ENCODE measurements at places on chromosomes 11 and 22.

DNA sequence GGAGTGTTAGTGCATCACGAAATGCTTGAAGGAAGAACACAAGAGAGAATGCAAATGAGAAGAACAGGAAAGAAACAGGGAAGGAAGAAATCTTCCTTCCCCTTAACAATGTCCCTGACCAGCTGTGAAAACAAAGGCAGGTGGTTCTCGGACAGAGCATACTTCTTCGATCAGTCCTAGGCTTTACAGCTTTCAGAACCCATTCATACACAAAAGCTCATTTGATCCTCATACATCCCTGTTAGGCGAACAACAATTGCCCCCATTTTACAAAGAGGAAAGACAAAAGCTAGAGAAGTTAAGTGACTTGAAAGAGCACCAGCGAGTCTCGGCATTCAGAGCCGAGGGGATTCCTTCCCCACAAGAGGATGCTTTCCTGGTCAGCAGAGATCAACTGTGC is 57.2 kb upstream of the LRRC55 start:
- no peak for DNase-seq

GRCh38 chr11:16925561-16926065 is 88.6 kb downstream of the PLEKHA7 start:
- no peak for DNase-seq

DNA sequence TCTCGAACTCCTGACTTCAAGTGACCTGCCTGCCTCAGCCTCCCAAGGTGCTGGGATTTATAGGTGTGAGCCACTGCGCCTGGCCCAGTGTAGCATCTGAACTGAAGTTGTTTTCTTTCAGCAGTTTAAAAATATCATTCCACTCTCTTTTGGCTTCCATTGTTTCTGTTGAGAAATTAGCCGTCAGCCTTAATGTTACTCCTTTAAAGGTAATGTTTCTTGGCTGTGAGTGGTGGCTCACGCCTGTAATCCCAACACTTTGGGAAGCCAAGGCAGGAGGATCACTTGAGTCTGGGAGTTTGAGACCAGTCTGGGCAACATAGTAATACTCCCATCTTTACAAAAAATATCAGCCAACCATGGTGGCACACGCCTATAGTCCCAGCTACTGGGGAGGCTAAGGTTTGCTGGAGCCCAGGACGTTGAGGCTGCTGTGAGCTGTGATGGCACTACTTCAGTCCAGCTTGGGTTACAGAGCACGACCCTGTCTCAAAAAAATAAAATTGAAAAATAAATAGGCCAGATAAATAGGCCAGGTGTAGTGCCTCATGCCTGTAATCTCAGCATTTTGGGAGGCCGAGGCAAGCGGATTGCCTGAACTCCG is 25.9 kb downstream of the MCAM start:
- no peak for DNase-seq

- DNase-seq = no peak
Measured at GRCh38 chr22:32511274-32511673, 36.7 kb downstream of the FBXO7 start.

DNA sequence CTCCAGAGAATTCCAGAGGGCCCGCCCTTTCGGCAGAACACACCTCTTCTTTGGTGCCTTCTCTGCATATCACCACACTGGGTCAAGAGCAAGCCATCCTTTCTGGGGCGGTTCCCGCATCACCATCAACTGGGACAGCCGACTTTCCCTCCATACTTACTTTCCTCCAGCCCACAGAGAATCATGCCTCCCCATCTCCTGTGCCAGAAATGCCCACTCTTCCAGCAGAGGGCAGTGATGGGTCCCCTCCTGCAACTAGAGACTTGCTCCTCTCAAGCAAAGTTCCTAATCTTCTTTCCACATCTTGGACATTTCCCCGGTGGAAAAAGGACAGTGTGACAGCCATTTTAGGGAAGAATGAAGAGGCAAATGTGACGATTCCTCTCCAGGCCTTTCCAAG is 157.7 kb downstream of the C11orf91 start:
- DNase-seq = peak; percentile 58

DNA sequence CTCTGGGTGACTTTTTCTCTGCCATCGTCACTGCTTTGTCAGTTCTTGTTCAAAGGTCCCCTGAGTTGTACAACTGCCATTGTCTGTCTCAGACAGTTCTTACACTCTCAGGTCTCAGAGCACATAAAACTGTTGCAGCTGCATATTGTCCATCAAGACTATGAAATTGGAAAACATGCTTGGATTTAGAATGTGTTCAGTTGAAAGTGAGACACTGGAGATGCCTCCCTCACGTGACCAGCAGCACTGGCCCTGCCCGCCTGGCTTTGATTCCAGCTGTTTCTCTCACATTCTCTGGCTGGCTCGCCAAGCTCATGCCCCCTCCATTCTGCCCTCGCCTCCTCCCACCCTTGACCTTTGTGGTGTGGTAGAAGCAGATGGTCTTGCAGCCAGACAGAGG is 244.2 kb downstream of the NTM start:
- DNase-seq = no peak

DNA sequence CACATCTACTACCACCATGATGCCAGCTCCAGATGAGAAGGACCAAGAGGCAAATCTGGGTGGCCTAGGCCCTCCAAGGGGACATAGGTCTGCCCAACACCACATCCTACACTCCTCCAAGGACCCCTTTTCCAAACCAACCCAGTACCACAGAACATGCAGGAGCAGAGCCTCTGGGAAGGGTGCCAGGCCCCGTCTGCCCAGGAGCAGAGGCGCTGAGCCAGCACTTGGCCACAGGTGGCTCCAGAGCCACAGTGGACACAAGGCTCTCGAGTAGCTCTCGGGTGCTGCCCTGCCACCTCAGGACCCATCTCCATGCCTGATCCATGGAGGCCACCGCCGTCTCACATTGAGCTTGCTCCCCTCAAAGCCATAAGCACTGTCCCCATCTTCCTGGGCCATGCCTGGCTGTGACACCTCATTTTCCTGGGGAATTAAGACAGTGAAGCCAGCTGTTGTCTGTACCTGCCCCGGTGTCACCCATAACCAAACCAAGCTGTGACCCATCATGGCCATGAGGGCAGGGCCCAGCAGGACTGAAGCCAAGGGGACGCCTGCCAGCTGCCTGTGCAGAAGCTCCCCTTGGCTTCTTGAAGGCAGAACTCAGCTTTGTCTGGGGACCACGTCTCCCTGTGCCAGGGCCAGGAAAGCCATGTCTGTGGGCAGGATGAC is 7.4 kb downstream of the MOB2 start:
- DNase-seq = no peak

DNA sequence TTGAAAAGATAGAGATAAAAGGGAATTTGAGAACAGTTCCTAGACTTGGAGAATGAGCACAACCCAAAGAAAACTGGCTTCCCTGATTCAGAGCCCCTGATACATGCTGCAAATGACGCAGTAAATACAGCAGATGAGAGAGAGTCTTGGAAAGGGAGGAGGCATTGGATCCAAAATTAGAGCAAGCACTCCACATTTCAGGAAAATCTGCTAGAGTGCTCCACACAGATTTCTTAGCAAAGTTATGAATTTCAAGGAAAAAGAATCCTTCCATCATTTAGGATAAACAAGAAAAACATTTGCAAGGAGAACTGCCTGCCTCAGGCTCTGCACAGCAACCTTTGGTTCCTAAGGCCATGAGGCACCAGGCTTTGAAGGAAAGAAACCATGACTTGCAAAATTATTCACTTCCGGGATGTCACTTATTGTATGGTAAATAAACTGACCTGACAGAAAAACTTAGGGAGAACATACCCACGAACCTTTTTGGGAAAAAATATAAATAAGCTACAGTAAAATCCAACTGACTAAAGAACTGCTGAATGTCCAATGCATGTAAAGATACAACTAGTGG is 89.8 kb upstream of the RTL6 start:
- peak; percentile 6 for DNase-seq

All from activated naive CD4-positive, alpha-beta T cell treated with anti-CD3 and anti-CD28 coated beads, Interleukin-2, amount 10 ng/mL, durations not matched to agents 7 days and 5 days (primary cell).